ENCODE measurements at places on chromosomes 11 and 22.

DNA sequence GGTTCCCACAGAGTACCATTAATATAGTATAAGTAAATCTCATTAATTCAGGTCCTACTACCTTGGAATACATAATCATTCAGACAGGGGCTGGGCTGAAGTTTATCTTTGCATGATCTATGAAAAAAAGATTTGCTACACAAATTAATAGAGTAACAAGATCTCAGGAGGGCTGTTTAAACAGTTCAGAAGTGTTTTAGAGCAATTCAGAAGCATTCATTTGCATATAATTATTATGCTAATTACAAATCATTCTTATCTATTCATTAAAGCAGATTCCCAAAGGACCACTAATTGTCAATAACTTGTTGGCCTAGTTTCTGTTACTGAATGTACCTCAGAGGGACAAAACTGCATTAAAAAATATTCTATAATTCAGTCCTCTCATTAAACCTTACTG is 40.5 kb downstream of the PITPNB start:
- DNase-seq: no peak

DNA sequence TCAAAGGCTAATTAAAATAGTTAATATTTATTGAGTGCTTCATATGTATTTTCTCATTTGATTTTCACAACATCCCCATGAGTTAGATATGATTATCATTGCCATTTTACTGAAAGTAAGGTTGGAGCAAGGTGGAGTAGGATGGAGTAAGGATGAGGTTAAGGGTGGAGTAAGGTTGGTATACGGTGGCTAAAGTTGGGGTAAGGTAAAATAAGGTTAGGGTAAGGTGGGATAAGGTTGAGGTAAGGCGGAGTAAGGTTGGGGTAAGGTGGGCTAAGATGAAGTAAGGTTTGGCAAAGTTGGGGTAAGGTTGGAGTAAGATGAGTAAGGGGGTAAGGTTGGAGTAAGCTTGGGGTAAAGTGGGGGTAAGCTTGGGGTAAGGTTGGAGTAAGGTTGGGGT is 45.8 kb upstream of the CLDN5 start:
- no peak for DNase-seq

DNA sequence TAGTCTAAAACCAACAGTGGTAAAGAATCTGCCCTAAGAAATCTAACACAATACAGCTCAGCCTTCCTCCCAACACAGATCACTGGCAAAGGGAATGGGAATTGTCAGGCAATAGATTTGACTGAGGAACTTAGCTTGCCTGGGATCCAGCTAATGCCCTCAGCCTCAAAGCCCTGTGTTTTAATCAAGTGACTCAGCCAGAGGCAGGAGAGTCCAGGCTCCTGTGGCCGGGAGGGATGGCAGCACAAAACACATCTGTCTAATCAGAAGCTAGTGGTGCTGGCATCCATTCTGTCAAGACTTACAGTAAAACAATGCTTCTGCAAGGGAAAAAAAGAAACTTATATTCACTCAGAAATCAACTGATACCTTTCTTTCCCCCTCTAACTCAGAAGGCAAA is 5.6 kb downstream of the SYTL2 start:
- DNase-seq: no peak

DNA sequence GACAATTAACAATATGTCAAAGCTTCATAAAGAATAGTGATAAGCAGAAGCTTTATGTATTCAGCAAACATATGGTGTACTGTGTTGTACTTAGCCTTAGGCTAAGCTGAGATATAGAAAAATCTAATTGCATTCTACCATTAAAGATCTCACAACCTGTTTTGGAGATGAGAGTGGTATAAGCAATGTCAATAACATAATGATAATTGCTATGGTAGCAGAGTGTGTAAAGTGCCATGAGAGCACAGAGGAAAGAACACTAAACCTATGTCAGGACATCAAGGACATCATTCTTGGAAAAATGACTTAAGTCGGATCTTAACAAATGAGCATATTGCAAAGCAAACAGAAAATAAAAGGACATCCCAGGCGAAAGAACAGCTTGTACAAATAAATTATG is 28.6 kb upstream of the ANGPTL5 start:
- DNase-seq: no peak

GRCh38 chr11:115523727-115524399 is 19.6 kb upstream of the CADM1 start:
- no peak for DNase-seq

DNA sequence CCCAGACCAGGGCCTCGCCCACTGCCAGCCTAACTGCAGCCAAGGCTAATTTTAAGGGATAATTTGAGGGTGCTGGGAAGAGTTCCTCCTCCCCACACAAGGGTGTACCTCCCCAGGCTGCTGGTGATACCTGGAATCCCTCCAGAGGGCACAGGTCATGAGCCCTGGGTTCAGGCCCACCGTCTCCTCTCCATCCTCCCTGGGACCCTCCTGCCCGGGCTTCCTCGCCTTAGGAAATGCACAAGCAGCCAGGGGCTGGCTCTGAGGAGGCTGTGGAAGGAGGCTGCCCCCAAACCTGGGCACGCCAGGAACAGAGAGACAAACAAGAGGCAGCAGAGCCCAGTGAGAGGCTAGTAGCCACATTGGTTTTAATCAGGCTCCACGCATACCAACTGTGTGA is 16.6 kb upstream of the TSKU start:
- no peak for DNase-seq

- DNase-seq: no peak
Measured at GRCh38 chr22:20580179-20580578, 72.8 kb downstream of the MED15 start.
